Fibroblast of skin of right quadriceps (primary cell): ENCODE measurements at places on chromosomes 16 and 17.

DNA sequence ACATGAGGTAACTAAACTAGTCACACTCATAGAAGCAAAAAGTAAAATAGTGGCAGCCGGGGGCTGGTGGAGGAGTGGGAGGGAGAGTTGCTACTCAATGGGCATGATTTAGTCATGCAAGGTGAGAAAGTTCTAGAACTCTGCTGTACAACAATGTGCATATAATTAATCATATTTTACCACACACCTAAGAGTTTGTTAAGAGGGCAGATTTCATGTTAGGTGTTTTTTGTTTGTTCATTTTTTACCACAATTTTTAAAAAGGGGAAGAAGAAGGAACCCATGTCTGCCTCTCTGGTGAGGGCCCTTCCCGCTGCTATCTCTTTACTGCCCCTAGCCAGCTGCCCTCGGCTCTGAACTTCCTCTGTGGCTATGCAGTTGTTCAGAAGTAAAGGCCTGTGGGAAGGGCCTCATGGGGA is 11.2 kb downstream of the CD300LB start:
- DNase-seq: no peak

DNA sequence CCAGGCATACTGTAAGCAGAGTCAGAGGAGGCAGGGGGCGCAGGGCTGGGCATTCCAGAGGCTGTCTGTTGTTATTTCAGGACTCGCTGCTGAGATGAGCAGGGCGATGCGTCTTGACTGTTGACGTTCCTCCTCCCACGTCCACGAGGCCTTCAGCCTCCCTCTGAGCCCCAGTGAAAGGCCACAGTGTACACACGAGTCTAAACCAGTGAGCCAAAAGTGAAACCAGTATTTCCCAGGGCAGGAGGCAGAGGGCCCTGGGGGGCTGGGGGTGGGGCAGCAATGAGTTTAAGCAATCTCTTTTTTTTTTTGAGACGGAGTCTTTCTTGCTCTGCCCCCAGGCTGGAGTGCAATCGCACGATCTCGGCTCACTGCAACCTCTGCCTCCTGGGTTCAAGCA is 21.5 kb downstream of the SMTNL2 start:
- no peak for DNase-seq

- DNase-seq: no peak
These were observed 10.5 kb downstream of the LPO start for GRCh38 chr17:58248955-58249269.

GRCh38 chr16:80544326-80544725 is 3.5 kb downstream of the DYNLRB2 start:
- no peak for DNase-seq

DNA sequence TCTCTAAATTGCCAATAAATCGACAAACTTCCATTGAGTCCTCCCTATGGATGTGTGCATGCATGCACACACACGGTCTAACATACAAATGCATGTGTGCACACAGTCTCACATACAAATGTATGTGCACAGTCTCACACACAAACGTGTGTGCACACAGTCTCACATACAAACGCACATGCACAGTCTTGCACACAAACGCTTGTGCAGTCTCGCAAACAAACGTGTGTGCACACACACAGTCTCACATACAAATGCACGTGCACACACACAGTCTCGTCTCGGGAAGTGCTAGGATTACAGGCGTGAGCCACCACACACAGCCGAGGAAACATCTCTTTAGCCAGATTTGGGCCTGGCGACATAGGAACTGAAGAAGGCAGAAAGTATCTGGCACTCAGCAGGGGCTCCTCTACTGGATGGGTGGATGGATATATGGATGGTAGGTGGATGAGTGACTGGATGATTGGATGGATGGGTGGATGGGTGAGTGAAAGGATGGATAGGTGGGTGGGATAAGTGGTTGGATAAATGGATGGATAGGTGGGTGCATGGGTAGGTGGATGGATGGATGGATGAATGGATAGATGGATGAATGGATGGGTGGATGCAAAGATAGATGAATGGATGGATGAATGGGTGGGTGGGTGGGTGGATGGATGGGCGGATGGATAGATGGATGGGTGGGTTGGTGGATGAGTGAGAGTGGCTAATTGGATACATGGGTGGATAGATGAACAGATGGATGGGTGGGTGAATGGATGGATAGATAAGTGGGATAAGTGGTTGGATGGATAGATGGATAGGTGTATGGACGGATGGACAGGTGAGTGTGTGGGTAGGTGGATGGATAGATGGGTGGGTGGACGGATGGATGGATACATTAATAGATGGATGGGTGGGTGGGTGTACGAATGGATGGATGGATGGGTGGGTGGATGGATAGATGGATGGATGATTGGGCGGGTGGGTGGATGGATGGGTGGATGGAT is 48.9 kb upstream of the FASN start:
- no peak for DNase-seq

GRCh38 chr17:40846515-40847144 is 20.4 kb downstream of the KRT12 start:
- DNase-seq: no peak
